ENCODE measurements at places on chromosomes 13 and 19. TPM values are rescaled to one million over a fixed set of nuclear protein-coding genes. Genes with fewer than 3 reads are reported as not detected.

DNA sequence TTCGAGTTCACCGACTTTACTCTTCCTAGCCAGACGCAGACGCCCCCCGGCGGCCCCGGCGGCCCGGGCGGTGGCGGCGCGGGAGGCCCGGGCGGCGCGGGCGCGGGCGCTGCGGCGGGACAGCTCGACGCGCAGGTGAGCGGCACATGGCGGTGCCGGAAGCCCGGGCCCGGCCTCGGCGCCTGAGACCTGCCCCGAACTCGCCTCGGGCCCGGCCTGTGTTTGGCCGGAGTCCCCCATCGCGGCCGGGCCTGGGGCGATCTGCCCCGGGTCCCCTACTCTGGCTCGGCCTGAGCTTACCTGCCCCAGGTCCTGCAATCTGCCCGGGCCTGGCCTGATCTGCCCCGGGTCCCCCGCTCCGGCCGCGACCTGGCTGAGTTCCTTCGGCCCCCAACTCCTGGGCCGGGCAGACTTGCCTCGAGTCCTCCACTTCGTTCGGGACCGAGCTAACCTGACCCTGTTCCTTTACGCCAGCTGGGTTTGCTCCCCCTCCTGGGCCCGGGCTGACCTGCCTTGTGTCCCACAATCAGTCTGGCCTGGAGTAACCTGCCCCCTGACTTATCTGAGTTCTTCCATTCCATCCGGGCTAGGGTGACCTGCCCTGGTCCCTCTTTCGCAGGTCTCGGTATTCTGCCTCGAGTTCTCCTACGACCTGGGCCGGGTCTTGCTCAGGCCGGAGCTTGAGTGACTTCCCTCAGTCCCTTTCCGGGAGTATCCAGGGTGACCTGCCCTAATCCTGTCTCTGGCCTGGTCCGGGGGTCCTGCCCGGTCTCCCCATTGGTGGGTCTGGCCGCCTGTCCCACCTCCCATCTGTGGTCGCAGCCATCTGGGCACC is 764 bp downstream of the UPF1 start:
- no peak for DNase-seq

DNA sequence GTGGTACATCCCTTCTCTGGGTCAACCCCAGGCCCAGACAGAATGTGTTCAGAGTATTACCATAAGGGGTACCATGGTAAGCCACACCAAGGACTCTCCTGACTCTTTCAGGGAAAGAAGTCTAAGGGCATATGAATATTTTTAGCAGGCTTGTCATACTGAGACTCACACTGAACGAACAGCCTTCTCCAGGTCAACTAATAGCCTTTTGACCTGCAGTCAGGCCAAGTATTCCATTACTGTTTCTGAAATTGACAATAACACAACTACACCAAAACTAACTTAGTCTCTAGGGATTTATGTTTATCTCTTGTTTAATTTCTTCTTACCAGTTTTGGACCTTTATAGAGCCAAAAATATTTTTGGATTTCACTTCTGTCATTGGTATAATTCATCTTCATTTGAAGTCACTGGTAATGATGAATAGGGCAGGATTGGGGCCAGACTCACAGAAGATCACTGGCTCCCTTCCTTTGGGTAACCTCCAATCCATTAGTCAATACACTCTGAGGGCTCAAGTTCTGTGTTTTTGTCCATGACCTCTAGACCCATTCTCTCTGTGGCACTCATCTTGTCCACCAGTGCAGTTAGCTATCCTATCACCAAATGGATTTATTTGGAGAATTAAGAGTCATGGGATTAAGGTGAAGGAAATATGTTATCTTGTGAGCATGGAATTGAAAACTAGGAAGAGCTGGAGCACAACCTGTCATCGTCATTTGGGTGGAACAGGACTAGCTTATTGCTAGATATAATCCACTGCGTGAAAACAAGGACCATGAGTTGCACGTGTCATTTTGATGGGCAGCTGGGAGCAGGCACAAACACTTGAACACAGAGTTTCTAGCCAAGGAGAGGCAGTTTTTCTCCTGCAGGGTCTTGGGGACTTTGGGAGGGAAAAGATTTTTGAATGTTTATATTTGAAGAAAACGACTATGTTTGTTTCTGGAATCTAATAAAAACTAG is 313.3 kb downstream of the DCLK1 start:
- DNase-seq, result no peak

- DNase-seq, result no peak
These were observed 46.4 kb downstream of the DLEU7 start for GRCh38 chr13:50797091-50797490.

ZNF555 gene
- 6.7 TPM for total RNA-seq

DNA sequence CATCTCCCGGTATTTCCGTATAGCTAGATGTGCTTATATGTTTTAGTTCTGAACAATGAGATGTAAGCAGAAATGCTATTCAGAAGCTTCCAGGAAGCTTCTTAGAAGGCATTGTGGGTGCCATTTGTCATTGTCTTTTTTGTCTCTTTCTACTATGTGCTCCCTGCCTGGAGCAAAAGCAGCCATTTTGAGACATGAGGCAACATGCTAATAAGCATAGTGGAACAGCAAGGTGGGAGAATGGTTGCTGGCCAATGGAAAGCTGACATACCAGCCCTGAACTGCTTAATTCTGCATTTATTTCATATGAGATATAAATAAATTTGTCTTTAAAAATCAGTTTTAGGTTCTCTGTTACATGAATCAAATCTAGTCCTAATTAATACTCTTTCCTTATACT is 299.7 kb downstream of the LMO7 start:
- DNase-seq, result no peak

SUPT5H gene
- 70.1 TPM for total RNA-seq

DNA sequence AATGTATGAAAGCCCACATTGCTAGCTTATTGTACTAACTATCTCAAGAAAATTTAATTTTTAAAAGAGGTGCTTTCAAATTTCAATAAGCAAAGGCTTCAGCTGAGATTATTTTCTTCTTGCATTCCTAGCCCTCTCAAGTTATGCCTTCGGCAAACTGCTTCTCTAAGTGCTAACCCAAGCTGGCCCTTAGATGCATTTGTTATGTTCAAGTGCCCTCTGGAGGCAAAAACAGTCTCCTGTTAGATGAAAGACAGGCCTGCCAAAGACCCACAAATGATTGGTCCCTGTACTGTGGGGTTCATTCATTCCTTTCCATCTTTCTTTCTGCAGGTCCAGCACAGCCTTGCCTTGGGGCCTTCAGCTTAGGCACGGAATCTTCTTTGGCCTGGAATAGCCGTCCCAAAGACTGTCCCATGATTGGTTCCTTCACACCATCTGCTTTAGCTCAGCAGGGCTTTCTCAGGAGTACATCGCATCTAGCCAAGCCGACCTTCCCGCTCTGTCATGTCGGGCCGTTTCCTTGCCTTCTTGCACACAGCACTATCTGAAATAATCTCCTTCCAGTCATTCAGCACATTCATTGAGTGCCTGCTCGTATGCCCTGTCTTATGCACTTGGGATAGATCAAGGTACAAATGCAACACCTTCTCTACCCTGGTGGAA is 26.4 kb upstream of the TPTE2 start:
- no peak for DNase-seq

Data from left cardiac atrium (tissue), 4 donors.